ENCODE measurements at places on chromosomes 12 and 14. TPM values are rescaled to one million over a fixed set of nuclear protein-coding genes. Genes with fewer than 3 reads are reported as not detected.

TAS2R50 gene
- 4.6 TPM for total RNA-seq

KRT73 gene
- total RNA-seq = not detected

ALX1 gene
- total RNA-seq = 0.67 TPM

KRT79 gene
- total RNA-seq = not detected

LBHD2 gene
- total RNA-seq = not detected

GPD1 gene
- total RNA-seq = under 0.01 TPM

GLIPR1L1 gene
- total RNA-seq = not detected

RASAL1 gene
- total RNA-seq = not detected

EGLN3 gene
- 5.2 TPM for total RNA-seq

GPR162 gene
- 3.4 TPM for total RNA-seq

MIP gene
- 0.29 TPM for total RNA-seq

IL26 gene
- not detected for total RNA-seq

ATP23 gene
- 5.1 TPM for total RNA-seq

SYNDIG1L gene
- not detected for total RNA-seq

CPNE6 gene
- not detected for total RNA-seq

VWF gene
- total RNA-seq = 2,070 TPM

C12orf50 gene
- not detected for total RNA-seq

MYRFL gene
- total RNA-seq = under 0.01 TPM

ADCY4 gene
- total RNA-seq = 55.1 TPM

USP44 gene
- total RNA-seq = 2.0 TPM

SLC4A8 gene
- total RNA-seq = 2.5 TPM

UNC79 gene
- under 0.01 TPM for total RNA-seq

SRRM4 gene
- not detected for total RNA-seq

SLC2A14 gene
- not detected for total RNA-seq

ACSS3 gene
- total RNA-seq = 0.19 TPM

CRIP1 gene
- 1.1 TPM for total RNA-seq

RABGGTA gene
- total RNA-seq = 35.1 TPM

PTPN6 gene
- 1.2 TPM for total RNA-seq

APPL2 gene
- 18.5 TPM for total RNA-seq

PRPH gene
- total RNA-seq = not detected

ZFYVE1 gene
- total RNA-seq = 29.7 TPM

AHNAK2 gene
- total RNA-seq = 76.0 TPM

ANO4 gene
- not detected for total RNA-seq

OTOGL gene
- 1.5 TPM for total RNA-seq

AP4S1 gene
- total RNA-seq = 2.9 TPM

TMTC3 gene
- 32.0 TPM for total RNA-seq

FAM234B gene
- total RNA-seq = 8.8 TPM

RTL1 gene
- not detected for total RNA-seq

SLC25A21 gene
- total RNA-seq = 1.3 TPM

OR6C6 gene
- total RNA-seq = not detected

SIX4 gene
- total RNA-seq = 6.9 TPM

PRH1 gene
- total RNA-seq = 16.0 TPM

CFAP73 gene
- not detected for total RNA-seq

TSPAN8 gene
- total RNA-seq = not detected

TAS2R8 gene
- not detected for total RNA-seq

CORO1C gene
- 208 TPM for total RNA-seq

RERGL gene
- not detected for total RNA-seq

PGAM5 gene
- 66.8 TPM for total RNA-seq

MSRB3 gene
- total RNA-seq = 38.5 TPM

BCL11B gene
- total RNA-seq = 0.19 TPM

CEP170B gene
- total RNA-seq = 26.4 TPM

ACOT4 gene
- 0.38 TPM for total RNA-seq

C3AR1 gene
- 0.65 TPM for total RNA-seq
